ENCODE measurements at places on chromosomes 7 and 10.

GRCh38 chr7:101087334-101088068, 2.2 kb downstream of the TRIM56 start:
- DNase-seq = no peak

DNA sequence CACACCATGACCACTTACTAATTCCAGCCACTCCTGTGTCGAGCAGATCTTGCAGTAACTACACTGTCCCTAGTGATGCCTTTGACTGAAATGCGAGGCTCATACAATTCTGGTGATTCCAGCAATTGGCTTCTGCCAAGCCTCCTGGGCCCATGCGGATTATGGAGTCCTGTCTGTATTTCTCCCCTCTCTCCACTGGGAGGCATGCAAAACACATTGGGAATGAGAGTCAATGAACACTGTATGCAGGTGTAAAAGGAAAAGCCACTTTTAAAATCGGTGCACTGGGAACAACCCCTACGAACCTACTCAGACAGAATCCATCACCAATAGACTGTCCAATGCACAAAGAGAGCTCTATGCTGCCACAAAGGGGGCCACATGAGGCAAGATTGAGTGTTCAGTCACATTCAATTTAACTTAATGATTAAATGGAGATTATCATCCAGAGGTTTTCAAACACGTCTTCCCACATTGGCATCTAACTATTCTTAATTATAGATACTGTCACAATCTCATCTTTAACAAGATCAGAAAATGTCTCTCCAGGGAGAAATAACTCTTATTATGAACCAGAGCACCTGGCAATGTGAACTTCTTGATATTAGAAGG, 550.6 kb downstream of the GLRX3 start:
- DNase-seq = no peak

- DNase-seq = no peak
Measured at GRCh38 chr7:142240546-142240945, 17.3 kb downstream of the PRSS58 start.

DNA sequence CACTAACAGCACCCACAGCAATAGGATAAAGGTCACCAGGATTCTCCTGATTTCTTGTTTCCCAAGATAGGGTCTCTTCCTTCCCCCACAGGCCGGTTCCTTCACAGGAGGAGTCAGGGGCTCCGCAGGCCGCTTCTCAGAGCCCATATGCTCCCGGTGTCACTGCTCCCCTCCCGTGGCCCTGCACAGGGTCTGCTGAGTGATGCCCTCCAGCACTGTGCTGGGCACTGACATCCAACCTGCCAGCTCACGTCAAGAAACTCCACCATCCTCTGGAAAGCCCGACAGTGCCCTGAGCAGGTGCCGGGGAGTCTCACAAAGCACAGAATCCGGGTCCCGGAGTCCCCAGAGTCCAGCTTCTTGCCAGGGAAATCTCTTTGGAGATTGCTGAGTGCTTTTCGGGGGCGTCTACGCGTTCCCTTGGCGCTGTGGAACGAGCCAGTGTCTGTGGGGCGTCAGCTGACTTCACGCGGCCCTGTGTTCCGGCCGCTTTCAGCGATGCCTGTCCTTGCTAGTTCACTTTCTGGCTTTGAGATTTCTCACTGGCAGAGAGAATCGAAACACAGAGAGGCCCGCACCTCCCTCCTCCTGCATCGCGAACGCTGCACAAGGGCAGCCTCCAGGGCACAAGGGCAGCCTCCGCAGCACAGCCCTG, 567.5 kb downstream of the DNAJB6 start:
- no peak for DNase-seq

DNA sequence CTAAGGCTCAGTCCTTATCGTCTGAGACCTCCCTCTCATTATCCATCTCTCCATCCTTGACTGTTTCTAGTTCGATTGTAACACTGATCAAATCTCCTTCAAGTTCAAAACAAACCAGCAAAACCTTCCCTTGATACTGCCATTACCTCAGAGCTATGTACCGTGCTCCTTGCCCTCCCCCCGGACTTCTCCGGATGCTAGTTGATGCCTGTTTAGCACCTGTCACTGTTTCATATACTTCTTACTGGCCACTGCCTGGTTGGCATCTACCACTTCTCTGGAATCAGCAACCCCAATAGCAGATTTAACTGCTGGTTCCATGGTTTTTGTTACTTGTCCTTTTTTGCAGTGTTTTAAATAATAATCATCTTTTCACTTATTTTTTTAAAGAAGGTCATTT, 64.1 kb downstream of the BMPR1A start:
- no peak for DNase-seq

- no peak for DNase-seq
Measured at GRCh38 chr7:21299766-21300165, 128.1 kb upstream of the SP4 start.

DNA sequence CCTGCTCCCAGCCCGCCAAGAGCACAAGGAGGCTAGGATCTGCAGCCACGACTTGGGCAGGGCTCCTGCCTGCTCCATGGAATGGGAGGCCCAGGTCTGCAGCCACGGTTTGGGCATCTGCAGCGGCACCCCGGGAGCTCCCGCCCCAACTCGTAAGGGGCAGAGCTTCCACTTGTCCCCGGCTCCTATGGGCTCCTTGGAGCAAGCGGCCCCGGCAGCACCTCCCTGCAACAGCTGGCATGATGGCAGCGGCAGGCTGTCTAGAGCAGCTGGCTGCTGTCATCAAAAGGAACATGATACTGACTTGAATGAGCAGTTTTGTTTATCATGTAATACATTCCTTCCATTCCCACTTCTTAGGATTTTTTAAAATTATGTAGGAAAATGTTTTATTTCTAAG, 684.0 kb upstream of the FOXK1 start:
- DNase-seq = no peak

- no peak for DNase-seq
Measured at GRCh38 chr7:25735674-25736242, 416.2 kb upstream of the NFE2L3 start.

DNA sequence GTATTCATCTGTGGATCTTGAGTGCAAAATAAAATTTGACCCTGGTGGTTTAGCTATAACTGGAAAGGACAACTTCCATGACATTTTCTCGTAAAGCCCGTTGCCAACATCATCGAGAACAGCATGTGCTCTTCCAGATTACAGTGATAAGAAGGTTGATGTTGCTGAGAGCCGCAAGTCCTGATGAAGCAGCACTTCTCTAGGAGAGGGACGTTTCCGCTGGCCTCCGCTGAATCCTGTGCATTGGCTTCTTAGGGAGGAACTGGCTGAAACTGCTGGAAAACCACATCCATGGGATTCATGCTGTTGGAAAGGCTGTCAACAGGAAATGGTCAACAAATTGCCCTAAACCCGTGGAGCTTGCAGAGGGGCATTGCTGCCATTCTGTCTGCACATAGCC, 21.4 kb upstream of the ABCB5 start:
- no peak for DNase-seq

- no peak for DNase-seq
Measured at GRCh38 chr7:23598296-23598695, 1.1 kb downstream of the CCDC126 start.

GRCh38 chr10:668786-669485, 20.5 kb downstream of the DIP2C start:
- no peak for DNase-seq

DNA sequence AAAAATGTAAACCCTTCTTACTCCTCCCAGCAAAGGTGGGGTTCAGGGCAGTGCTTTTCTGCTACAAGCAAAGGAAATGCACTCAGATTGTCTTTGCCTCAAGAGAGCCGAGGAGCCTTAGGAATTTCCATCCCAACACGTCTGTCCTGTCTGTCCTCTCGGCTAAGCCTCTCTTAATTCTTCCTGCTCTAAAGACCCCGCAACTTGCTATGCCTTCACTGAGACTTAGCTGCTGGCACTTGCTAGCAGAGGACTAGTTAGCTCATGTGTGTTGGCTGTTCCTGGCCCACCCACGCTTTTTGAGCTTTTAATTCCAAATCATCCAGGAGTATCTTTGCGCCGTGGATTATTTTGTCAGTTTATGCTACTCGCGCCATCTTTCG, 481 bp upstream of the NPM3 start:
- no peak for DNase-seq

DNA sequence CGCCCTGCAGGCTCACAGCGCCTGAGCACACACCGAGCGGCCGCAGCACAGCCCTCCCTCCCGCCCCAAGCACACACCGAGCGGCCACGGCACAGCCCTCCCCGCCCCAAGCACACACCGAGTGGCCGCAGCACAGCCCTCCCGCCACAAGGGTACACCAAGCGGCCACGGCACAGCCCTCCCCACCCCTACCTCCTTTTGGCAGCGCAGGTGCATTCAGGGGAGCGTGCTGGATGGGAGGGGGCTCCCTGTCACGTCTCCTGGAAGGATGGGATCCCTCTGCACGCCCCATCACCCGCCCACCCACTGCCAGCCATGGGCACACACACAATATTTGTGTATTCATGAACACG, 482.6 kb downstream of the DNAJB6 start:
- no peak for DNase-seq

GRCh38 chr7:44338600-44338999, 13.2 kb upstream of the CAMK2B start:
- no peak for DNase-seq

DNA sequence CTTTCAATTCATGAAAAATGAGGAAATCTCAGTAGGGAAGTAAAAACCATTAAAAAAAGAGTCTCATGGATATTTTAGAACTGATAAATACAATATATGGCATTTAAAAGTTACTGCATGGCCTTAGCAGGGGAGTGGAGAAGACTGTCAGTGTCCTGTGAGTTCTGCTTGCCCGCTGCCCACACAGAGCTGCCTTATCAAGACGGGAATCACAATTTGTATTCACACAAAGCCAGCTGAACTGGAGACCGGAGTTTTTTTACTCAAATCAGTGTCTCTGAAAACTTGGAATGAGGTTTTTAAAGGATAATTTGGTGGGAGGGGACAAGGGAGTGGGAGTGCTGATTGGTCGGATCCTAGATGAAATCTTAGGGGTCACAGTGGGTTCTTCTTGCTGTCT, 17.1 kb downstream of the LANCL2 start:
- no peak for DNase-seq

- no peak for DNase-seq
Measured at GRCh38 chr7:88437132-88437531, 130.4 kb upstream of the STEAP4 start.

DNA sequence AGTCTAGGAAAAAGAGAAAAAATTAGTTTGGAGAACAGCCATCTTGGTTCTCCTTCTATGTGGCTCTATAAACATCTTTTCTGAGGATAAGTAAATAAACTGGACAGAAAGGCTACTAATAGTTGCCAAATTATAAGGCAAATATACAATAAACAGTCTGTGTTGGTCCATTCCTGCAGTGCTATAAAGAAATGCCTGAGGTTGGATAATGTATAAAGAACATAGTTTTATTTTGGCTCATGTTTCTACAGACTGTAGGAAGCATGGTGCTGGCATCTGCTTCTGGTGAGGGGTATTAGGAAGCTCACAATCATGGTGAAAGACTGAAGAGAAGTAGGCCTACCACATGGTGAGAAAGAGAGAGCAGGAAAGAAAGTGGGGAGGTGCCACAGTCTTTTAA, 209.7 kb downstream of the MACC1 start:
- no peak for DNase-seq

DNA sequence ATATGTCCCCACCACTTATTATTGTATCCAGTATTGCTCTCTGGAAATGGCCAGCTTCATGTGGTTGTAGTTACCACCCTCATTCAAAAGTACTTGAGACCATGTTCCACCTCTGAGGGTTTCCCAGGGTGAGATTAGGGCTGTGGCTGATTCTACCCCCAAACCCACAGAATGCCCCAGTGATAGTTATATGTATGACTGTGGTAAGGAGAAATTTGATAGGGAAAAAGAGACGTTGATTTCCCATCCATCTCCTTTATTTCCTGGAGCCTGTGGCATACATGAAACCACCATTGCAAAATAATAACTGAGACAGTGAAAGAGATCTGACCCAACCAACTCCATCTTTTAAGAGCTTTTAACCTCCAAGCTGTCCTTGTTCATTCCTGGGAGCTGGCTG, 25.2 kb downstream of the ARL5B start:
- DNase-seq = no peak

- no peak for DNase-seq
Measured at GRCh38 chr7:89049043-89049442, 253.5 kb upstream of the TEX47 start.

DNA sequence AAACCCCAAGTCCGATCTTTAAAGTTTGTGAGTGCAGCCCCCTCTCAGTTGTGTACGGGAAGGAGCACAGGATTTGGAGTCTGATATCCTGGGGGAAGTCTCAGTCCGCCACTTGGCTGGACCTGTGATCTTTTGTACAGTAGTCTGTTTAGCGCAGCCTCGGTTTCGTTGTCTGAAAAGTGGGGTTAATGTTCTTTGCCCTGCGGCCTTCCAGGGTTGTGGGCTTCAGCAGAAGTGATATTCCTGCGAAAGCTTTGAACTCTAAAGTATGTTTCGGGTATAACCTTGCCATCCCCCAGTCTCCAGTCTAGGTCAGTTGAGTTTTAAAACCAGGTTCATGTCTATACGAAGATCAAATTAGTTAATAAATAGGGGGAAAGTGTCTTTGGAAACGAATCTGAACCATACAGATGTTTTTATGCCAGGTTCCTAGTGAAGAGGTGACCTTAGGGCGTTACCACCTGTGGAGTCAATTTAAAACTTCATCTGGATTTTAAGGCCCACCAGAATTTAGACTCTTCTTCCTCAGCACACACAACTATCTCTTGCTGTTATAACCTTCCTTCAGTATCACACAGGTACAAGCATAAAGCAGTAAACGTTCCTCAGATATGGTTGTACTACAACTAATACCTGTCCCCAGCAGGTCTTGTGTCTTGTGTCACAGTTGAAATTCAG, 904 bp downstream of the R3HCC1L start:
- DNase-seq = no peak

- no peak for DNase-seq
Measured at GRCh38 chr7:87882151-87882937, 6.1 kb downstream of the DBF4 start.

DNA sequence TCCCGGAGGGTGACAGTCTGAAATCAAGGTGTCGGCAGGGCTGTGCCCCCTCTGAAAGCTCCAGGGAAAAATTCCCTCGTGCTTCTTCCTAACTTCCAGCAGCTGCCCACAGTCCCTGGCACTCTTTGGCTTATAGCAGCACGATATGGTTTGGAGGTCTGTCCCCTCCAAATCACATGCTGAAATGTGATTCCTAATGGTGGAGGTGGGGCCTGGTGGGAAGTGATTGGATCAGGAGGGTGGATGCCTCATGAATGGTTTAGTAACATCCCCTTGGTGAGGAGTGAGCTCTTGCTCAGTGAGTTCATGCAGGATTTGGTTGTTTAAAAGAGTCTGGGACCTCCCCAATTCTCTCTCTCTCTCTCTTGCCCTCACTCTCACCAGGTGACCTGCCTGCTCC, 51.1 kb downstream of the GPAM start:
- no peak for DNase-seq

DNA sequence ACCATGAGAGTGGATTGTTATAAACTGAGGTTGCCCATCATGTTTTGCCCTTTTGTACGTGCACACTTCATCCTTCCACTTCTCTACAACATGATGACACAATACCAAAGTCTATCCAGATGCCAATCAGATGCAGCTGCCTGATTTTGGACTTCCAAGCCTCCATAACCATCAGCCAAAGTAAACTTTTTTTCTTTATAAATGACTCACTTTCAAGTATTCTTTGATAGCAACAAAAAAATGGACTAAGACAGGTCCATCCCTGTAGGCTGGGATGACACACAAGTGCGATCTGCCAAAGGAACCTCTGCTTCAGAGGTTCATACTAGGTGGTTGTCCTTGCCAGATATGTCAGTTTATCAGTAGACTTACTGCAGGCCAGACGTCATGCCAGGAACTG, 320.2 kb upstream of the FZD1 start:
- DNase-seq = no peak

- no peak for DNase-seq
Measured at GRCh38 chr10:3926258-3926657, 141.2 kb upstream of the KLF6 start.

Data from activated CD4-positive, CD25-positive, alpha-beta regulatory T cell (primary cell).